Caki2 (cell line): ENCODE measurements at places on chromosomes 7 and 10. TPM values are rescaled to one million over a fixed set of nuclear protein-coding genes. Genes with fewer than 3 reads are reported as not detected.

Gene FAM13C
- not detected in 2 replicates for total RNA-seq

Gene TBX20
- not detected in 2 replicates for total RNA-seq

Gene ITPRID1
- not detected in 2 replicates for total RNA-seq

Gene AQP1
- 0.32 TPM in 1 of 2 replicates, not detected in the other for total RNA-seq

Gene ANKRD61
- not detected in 2 replicates for total RNA-seq

Gene CC2D2B
- not detected in 2 replicates for total RNA-seq

Gene LBX1
- not detected in 2 replicates for total RNA-seq

Gene TTYH3
- 34.7 and 42.7 TPM in 2 replicates for total RNA-seq

Gene CYP3A4
- total RNA-seq, result not detected in 2 replicates

Gene GALNT17
- not detected in 2 replicates for total RNA-seq

Gene ARMC10
- total RNA-seq, result 46.5 and 53.9 TPM in 2 replicates

Gene SYT15B
- not detected in 2 replicates for total RNA-seq

Gene ZNF862
- total RNA-seq, result 2.8 and 13.8 TPM in 2 replicates

Gene SLC26A4
- total RNA-seq, result 0.88 TPM in 1 of 2 replicates, not detected in the other

Gene CPED1
- not detected in 2 replicates for total RNA-seq

Gene HABP2
- 0.72 and 1.6 TPM in 2 replicates for total RNA-seq

Gene HMX3
- total RNA-seq, result not detected in 2 replicates

Gene ERVW-1
- not detected in 2 replicates for total RNA-seq

Gene CCL26
- not detected in 2 replicates for total RNA-seq

Gene TBC1D12
- total RNA-seq, result 4.7 and 14.8 TPM in 2 replicates

Gene FFAR4
- total RNA-seq, result not detected in 2 replicates

Gene MOGAT3
- not detected in 2 replicates for total RNA-seq

Gene TMEM213
- total RNA-seq, result not detected in 2 replicates

Gene ADRB1
- 0.30 TPM in 1 of 2 replicates, not detected in the other for total RNA-seq

Gene AOAH
- 4.8 TPM in 1 of 2 replicates, not detected in the other for total RNA-seq

Gene UNCX
- not detected in 2 replicates for total RNA-seq
